GM20000 (cell line): ENCODE measurements at places on chromosomes 3 and 15.

DNA sequence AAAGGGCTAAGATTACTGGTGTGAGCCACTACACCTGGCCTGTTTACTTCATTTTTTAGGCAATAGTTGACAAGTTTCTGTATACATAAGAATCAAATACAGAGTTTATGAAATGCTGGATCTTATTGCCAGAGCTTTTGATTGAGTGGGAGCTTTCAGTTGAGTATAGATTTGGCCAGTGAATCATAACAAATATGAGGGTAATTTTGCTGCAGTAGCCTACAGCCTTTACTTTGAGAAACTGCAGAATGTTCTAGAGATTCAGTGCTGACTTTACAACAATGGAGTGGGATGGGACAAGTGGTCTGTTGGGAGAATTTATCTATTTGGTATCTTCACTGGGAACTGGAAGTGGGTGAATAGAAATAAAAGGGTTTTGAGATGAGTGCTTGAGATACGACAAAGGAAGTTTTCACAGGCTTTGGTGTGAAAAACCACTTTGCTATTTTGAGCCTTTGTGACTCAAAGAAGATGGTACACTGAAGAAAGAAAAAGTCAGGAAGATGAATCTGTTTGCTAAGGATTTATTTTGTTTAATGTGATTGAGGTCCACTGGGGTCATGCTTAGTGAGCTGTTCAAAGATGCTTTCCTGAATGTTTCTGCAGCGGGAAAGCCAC lies 227.8 kb downstream of the UBE2E2 start:
- DNase-seq, result no peak

DNA sequence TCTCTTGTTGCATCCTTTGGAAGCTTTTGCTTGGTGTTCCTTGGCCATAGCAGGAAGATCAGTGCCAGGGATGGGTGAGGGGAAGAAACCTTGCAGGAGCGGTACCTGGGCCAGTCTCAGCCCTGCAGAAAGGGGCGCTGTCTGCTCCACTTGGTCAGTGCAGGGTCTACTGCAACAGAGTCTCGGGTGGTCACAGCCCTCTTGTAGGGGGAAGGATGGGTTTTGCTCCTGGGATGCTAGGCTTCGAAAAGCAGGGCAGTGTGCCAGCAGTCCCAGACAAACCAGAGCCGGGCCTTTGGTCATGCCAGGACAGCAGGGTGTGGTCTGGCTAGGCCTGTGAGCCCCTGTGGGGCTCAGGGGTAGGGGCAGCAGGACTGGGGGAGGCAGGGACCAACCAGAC lies 186.7 kb downstream of the APBA2 start:
- DNase-seq, result no peak

DNA sequence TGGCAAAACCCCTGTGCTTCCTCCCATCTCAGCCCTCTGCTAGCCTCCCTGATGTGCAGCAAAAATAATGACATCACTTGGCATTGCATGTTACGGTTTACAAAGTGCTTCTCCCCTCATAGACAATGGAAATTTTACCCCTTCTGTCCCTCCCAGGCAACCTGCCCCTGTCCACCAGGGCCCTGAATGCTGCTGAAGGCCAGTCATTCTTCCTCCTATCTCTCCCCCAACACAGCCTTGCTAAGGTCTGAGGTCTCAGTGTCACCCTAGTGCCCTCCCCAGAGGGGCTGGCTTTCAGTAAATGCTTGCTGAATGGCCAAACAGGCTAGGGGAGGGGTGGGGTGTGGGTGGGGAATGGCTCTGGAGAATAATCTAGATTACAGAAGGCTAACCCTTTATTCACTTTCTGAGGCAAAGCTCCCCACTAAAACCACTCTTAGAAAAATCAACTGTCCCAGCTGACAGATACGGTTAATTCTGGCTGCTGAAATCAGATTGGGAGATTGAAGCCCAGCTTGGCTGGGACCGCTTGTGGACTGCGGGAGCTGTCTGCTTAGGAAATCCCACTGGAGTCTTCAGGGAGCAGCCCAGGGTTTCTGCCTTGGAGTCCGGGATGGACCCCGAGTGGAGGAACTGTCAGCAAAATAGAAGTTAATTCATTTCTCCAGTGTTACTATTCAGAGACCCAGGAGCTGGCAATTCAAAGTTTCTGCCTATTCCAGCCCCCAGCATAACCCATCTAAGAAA lies 22.9 kb downstream of the ANP32A start:
- peak; percentile 39 for DNase-seq

DNA sequence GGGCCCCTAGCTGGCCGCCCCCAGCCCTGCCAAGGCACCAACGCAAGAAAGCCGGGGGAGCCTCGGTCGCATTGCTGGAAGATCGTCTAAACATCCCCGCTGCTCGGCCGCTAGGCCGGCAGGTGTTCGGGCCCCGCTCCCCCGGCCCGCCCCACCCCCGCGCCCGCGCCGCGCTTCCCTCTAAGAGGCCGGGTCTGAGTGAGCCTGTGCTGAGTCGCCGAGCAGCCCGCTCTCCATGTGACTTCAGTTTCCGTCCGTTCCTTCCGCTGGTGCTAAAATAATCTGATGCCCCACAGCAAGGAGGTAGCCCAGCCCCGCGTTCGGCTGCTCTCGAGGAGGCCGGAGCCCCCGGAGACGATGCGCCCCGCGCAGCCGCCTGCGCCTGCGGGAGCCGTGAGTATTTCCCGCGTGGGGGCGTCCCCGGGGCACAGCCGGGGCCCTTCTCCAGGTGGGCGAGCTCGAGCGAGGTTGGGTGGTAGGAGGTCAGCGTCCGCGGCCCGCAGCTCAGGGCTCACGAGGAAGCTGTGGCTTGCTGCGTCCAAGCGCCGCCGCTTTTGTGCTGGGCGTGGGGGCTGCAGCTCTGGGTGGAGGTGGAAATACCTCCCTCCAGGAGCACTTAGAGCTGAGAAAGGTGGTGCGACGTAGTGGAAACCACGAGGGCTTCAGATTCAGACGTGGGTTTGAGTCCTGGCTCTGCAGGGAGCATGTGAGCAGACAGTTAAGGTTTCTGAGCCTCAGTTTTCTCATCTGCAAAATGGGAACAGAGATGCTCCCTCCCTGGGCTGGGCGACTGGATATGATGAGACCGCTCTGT lies at the start of gene NRROS:
TSS of gene NRROS (plus strand) at position 212 of the 814 bp plus-strand sequence. CDS start 14,846 bp downstream, outside the sequence.
- peak; percentile 90 for DNase-seq

DNA sequence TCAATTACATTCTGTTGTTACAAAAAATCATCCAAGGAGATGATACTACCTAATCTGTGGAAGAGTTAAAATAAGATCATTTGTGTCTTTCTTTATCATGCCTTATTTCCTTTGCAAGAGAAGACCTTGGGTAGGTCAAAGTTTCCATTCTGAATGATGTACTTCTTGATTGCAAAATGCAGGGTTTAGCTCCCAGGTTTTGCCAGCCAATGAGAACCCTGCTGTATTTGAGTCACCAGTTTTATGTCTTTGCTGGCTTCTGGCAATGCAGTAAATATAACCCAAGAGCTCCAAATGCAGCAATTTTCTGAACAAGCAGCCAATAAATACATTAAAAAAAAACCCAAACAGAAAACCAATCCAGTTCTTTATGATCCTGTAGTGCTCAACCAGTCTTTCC lies 204.9 kb downstream of the CADPS start:
- DNase-seq, result no peak

- DNase-seq, result no peak
These were observed 77.4 kb downstream of the LSAMP start for GRCh38 chr3:116367761-116368395.

DNA sequence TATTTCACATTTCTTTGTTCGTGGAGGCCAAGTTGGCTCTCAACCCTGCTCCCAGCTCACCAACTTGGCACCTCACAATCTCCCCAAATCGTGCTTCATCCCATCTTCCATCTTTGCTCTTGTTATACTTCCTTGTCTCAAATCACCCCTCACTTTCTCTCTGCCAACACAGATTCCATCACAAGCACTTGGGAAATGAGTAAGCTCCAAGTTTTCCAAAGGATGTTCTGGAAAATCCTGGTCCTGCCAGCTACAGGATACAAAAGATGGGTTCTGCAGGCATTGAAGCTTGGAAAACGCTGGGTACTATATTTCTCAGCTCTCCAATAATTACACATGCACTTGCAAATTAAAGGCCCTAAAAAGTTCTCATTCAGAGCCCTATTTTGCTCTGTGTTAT lies 4.1 kb upstream of the TM4SF4 start:
- no peak for DNase-seq
